ENCODE measurements at places on chromosomes 13 and 19.

GRCh38 chr13:48637601-48638000, 16.1 kb upstream of the CYSLTR2 start:
- no peak for DNase-seq

DNA sequence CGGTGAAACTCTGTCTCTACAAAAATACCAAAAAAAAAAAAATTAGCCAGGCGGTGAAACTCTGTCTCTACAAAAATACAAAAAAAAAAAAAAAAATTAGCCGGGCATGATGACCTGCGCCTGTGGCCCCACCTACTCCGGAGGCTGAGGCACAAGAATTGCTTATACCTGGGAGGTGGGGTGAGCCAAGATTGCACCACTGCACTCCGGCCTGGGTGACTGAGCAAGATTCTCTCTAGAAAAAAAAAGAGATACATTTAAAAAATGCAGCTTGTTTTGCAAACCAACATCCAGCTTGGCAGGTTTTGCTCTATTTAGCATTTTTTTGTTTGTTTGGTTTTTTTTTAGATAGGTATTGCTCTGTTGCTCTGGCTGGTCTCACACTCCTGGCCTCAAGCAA, 6.7 kb upstream of the PGPEP1 start:
- DNase-seq: no peak

DNA sequence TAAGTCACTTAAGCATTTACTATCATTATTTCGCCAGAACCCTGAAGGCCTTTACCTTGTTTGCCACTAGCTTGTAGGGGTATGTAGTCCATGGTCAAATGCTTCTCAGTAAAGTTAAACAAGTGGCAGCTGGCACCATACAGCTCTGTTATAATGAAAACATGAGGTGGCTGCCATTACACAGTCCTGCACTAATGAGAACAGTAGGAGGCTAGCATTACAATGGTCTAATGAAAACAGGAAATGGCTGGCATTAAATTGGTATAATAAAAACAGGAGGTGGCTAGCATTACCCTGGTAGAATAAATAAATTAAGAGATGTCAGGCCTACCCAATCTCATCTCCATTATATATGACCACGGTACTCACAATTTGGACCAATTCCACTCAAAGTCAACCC, 107.5 kb downstream of the PCDH17 start:
- DNase-seq: no peak

- no peak for DNase-seq
These were observed 324.9 kb downstream of the KCNRG start for GRCh38 chr13:50340146-50340545.

GRCh38 chr19:2627319-2627829, 75.1 kb downstream of the GNG7 start:
- peak; percentile 98 for DNase-seq

- no peak for DNase-seq
These were observed 18.4 kb upstream of the RCBTB2 start for GRCh38 chr13:48551329-48551728.

- DNase-seq: no peak
These were observed 17.1 kb upstream of the MATK start for GRCh38 chr19:3803114-3803888.

GRCh38 chr13:114048443-114048842, 74.6 kb upstream of the C13orf46 start:
- DNase-seq: no peak

GRCh38 chr13:80477661-80478443, 136.9 kb upstream of the SPRY2 start:
- no peak for DNase-seq

GRCh38 chr13:65860306-65860705, 1369.8 kb downstream of the PCDH9 start:
- DNase-seq: no peak

- DNase-seq: no peak
These were observed 18.6 kb downstream of the ZNF507 start for GRCh38 chr19:32364040-32364439.

GRCh38 chr19:32287811-32288227, 57.6 kb upstream of the ZNF507 start:
- no peak for DNase-seq

DNA sequence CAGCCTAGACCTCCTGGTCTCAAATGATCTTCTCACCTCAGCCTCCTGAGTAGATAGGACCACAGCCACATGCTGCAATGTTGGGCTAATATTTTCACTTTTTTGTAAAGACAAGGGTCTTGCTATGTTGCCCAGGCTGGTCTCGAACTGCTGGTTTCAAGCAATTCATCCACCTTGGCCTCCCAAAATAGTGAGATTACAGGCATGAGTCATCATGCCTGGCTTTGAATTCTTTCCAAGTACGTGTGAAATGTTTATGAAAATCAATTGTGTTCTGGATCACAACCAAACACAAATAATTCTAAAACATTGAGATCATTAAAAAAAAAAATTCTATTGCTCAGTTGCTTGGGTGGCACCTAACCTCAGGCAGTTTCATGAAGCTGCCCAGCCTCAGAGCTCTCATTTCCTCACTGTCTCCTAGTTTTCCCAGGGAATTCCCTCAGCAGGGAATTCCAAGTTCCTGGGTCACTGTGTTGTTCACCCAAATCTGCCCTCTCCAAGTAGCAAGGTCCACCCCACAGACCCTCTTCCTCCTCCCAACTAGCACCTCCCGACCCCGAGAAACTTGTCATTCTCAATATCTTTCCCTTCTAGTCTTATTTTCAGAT, 44.8 kb downstream of the ING1 start:
- no peak for DNase-seq

DNA sequence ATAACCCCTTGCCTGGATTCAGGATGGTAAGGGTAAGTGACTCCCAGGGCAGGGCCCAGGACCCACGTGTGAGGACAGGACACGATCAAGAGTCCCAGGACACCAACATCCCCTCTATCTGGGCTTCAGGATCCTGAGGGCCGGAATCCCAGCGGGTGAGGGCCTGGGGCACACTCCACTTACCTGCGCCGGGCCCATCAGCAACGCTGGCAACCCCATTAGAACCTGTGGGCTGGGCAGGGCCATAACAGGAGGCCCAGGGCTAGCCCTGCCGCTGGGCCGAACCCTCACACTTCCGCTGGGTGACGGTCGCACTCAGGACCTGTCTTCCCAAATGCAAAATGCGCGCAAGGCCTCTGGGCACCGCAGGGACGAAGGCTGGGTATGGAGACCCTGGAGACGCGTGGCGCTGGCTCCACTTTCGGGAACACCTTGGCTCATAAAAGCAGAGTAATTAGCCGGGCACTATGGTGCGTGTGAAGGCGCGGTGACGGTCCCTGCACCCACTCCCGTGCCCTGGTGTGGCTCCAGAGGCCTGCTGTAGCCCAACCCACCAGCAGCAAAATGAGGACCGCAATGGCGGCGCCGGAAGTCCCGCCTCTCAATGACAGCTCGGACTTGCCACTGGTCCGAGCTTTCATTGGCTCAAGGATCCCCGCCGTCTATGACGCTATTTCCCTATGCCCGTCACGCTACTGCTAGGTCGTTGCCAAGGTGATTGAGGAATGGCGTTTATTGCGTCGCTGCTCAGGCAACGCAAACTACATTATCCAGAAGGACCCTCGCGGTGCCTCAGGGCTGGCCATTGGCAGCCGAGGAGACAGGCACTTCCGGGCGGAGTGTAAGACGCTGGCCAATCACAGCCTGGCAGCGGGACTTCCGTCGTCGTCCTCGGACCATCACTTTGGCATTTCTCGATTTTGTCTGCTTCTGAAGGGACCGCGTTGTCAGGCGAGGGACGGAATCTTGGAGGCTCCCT, at the start of gene ZNF132:
Gene ZNF132 (minus strand): TSS at position 578 of the 979 bp plus-strand sequence. CDS start 332 bp downstream, at position 246.
- no peak for DNase-seq

DNA sequence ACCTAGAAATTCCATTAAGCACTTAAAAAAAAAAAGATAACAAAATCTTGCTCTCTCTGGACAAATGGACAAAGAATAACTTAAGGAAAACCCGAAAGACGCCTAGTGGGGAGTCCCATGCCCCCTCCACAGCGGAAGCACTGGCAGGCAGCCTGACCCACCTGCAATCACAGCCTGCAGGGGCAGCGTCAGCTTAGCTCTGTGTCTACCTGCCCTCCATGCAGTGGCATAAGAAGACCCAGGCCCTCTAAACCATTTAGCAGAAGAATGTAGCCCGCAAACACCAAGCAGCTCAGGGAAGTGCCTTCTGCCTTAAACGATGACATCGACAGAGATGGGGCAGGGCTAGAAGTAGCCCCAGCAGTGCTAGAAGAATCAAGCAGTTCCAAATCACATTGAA, 36.0 kb downstream of the KCTD15 start:
- DNase-seq: no peak

GRCh38 chr19:12723381-12723640, 421 bp downstream of the TNPO2 start:
- no peak for DNase-seq

- DNase-seq: no peak
These were observed 1.9 kb downstream of the KLF12 start for GRCh38 chr13:74132152-74132775.

- DNase-seq: no peak
These were observed 10.9 kb downstream of the ARHGEF1 start for GRCh38 chr19:41893899-41894298.

All from SW 1271 (cell line).